ENCODE measurements at places on chromosomes 7 and 10.

DNA sequence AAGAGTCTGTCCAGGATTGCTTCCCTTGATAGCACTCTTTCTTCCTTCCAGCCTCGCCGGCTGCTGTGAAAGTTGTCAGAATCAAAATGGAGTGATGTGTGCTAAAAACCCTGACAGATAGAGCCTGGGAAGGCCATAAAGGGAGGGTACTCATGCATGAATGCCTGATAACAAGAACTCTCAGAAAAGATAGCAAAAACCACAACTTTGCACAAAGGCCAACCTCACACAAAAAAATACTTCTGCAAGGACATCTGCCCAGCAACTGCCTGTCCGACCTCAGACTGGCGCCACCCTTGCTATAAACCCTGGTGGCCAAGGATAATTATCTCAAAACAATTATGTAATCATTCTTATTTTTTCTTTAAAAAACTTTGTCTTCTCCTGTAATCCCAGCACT is 133.2 kb upstream of the SVIL start:
- no peak for DNase-seq

- DNase-seq = no peak
Measured at GRCh38 chr10:63410633-63411032, 55.1 kb downstream of the JMJD1C start.

DNA sequence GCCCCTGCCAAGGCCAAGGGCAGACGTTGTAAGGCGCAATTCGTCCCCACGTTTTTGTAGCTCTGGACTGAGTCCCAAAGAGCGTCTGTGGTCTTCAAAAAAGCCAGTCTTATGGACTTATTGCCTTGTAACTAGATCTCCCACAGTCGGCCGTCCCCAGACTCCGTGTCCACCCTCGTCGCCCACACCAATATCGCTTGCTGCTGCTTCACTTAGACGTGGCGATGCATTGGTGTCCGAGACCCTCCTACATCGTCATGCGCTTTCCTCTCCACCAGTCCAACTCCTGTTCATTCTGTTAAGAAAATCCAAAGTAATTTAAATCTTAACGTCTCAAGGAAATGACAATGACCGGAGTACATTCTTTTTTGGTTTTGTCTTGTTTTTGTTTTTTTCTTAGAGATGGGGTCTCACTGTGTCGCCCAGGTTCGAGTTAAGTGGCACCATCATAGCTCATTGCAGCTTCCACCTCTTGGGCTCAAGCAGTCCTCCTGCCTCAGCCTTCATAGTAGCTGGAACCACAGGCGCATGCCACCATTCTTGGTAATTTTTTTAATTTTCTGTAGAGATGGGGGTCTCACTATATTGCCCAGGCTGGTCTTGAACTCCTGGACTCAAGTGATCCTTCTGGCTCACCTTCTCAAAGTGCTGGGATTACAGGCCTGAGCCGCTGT is 851 bp downstream of the KIFBP start:
- DNase-seq = no peak

GRCh38 chr7:103009466-103010185 is 65.0 kb downstream of the FBXL13 start:
- DNase-seq = no peak

- DNase-seq = no peak
Measured at GRCh38 chr7:77401002-77401401, 15.1 kb downstream of the GSAP start.

GRCh38 chr7:109879287-109879828 is 1211.6 kb upstream of the LRRN3 start:
- no peak for DNase-seq

GRCh38 chr10:125159932-125160855 is at the start of gene CTBP2:
TSS of gene CTBP2 (minus strand) at chr10:125160563.
- no peak for DNase-seq

DNA sequence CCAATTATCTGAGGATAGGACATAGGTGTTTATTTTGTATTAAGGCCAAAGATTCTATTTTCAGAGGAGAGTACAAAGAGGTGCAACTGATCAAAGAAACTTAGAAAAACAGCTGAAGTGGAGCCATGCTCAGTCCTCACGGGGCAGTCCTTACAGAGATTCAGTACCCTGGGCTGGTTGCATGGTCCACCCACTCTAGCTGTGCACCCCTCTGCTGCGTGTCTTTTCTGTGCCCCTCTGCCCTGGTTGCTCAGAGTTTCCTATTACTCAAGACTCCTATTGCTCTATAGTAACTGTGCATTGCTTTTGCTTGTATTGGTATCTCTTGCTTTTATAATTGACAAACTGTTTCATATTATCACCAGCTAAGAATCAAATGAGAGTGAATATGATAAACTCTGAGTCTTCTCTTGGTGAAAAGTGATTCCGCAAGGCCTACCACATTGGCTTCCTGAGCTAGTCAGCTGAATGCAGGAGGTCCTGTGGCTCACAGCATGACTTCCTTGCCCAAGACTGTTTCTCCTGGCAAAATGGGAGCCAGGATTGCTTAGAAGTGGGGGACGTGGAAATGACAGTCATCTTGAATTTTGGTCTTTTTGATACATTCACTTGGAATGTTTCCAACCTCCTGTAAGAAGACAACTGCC is 137.0 kb downstream of the GLCCI1 start:
- DNase-seq = no peak

DNA sequence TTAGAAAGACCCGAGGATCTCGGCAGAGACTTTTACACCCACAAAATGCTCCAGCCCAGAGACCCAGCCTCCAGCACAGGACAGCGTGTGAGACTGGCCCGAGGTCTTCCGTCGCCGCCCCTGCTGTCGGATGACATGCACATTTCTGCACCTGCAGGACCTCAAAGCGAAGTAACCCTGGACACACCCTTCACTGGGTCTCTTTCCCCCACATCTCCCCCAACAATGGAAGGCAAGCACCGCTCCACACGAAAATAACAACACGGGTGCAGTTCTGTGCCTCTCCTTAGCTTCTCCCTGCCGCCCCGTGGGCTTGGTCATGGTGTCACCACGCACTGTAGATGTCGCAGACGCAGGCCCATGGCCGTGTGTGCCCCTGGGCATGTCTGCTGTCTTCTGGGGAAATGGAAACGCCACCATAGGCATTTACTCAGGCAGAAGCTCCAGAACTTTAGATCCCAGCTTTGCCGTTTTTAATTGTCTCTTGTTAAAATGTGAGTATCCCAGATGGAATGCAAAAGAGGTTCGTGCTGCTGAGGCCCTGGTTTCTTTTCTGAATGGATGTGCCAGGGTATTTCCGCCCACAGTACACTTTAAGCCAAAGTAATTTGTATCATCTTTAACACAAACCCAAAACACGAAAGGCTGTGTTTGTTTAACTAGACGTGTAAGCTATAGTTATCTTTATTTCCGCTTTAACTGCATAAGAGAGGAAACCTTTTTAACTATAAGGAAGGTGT is 237.9 kb downstream of the MGMT start:
- DNase-seq = no peak
